IMR-90 (cell line): ENCODE measurements at places on chromosomes 1 and 21. TPM values are rescaled to one million over a fixed set of nuclear protein-coding genes. Genes with fewer than 3 reads are reported as not detected.
A peak's percentile ranks its signal among the peaks of the same experiment; 100 is the strongest.

DNA sequence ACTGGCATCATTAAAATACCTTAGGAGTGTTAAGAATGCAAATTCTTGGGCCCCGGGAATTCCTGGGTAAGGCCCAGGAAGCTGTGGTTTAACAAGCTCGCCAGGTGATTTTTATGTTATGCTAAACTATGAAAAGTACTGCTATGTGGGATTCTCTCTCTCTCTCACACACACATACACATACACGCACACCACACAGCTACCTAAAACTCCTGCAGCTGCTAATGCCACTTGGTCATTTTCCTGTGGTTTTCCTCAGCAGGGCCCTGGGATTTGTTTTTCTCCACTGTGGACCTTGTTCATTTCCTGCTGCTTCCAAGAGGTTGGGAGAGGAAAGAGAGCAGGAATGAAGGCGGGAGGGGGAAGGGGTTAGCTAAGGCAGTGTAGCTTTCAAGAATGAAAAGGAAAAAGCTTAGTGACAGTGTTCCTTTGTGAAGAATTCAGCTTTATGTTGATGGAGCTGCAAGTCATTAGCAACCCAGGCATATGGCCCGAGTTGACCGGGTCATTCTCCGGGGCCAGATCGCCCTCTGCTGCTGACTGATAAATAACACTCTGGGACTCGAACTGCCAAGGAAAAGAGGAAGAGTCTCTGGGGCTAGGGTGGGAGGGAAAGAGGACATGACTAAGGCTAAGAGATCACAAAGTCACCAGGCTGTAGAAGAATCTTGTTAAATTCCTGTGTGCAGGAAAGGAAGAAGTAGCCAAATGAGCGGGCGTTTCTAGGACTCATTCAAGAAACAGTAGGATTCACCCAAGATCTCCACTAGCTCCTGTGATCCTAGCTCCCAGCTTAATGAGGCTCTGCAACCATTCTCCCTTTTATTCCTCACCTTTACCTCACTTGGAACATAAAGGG is 30.5 kb upstream of the LRIG2 start:
- no peak overlapping the region for H3K4me3 ChIP-seq
- H3K4me1 ChIP-seq = peaks cover 10% of the 10 kb centered on the region
- no peak overlapping the region for H3K27ac ChIP-seq
- no peaks in the 10 kb centered on the region for H3K27me3 ChIP-seq
- H3K36me3 ChIP-seq = no peaks in the 10 kb centered on the region
- DNase-seq = peak; percentile 78

DNA sequence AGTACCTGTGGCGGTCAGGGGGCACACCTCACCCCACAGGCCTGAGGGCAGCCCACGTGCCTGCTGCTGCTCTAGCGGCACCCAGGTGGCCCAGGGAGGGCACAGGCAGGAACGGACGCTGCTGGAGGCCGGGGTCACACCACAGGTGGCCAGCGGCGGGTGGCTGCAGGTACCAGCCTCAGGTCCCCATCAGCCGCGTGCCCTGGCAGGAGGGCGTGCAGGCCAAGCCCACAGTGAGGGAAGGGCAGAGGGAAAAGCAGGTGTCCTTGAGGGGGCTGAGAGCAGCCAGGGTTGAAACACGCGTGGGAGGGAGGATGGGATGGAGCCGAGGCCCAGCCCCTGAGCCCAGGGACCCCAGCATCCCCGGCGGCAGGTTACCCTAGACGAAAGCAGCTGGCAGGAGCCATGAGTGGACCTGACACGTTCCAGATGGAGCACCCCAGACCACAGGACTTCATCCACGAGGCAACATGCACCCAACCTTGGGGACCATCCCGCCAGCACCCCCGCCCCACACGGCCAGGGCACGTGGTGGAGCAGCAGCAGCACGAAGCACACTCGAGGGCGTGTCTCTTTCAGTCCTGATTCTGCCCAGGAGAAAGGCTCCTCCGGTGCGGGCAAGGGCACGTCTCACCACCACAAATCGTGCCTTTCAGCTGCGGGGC is 3.7 kb downstream of the SLC19A1 start:
- H3K36me3 ChIP-seq = peaks cover 3% of the 10 kb centered on the region
- DNase-seq = no peak
- H3K4me3 ChIP-seq = no peak overlapping the region
- H3K27me3 ChIP-seq = no peaks in the 10 kb centered on the region
- no peak overlapping the region for H3K27ac ChIP-seq

DNA sequence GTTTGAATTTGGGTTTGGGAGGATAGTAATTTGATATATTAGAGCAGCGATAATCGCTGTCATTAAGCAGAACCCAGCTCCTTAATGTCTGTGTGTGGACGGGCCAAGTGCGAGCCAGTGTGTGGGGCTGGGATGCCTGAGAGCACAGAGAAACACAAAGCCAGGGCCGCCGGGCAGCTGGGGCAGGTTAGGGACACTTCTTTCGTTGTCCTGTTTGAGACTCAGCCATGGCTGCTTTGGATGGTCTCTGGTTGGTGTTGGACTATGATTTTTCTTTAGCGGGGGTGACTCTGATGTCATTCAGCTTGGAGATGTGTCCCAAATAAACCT is 33.4 kb downstream of the ABCG1 start:
- peaks cover 30% of the 10 kb centered on the region for H3K27me3 ChIP-seq
- DNase-seq = no peak
- no peaks in the 10 kb centered on the region for H3K36me3 ChIP-seq
- H3K27ac ChIP-seq = no peak overlapping the region

Gene ZNF683
- total RNA-seq = not detected in 2 replicates

Gene RALGPS2
- 97.8 and 148 TPM in 2 replicates for total RNA-seq

- no peak overlapping the region for H3K4me3 ChIP-seq
- no peak overlapping the region for H3K27ac ChIP-seq
- no peaks in the 10 kb centered on the region for H3K4me1 ChIP-seq
- no peaks in the 10 kb centered on the region for H3K27me3 ChIP-seq
- no peak for DNase-seq
Measured at GRCh38 chr1:34696230-34696629, 58.6 kb upstream of the GJB5 start.
